HT1080 (cell line): ENCODE measurements at places on chromosomes 16 and 17.
A peak's percentile ranks its signal among the peaks of the same experiment; 100 is the strongest.

DNA sequence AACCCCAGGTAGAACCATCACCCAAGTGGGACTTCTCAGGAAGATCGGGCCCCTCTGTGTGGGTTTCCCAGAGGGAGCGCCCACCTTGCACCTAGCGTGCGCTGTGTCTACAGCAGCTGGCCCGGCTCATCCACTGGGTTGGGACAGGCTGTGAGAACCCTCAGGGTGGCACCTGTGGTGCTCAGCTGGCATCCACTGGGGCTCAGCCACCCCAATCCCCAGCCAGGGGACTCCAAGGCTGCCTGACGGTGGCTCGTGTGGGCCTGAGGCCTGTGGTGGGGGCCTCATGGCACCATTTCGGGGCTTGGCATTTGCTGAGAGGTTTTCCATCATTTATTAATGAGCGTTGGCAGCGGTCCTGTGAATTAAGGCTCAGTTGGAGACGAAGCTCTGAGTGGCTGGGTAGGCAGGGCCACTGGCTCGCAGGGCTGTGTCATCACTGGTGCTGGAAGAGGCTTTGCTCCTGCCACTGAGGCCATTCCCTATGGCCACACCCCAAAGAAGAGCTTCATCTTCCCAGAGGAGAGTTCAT is 28.5 kb downstream of the CACNG4 start:
- no peak for DNase-seq

GRCh38 chr17:65925606-65926307 is 266.2 kb downstream of the CEP112 start:
- DNase-seq: no peak

GRCh38 chr17:55053855-55054254 is 85.3 kb downstream of the STXBP4 start:
- DNase-seq: peak; percentile 2

GRCh38 chr16:68490829-68491575 is 42.7 kb upstream of the SMPD3 start:
- peak; percentile 68 for DNase-seq

DNA sequence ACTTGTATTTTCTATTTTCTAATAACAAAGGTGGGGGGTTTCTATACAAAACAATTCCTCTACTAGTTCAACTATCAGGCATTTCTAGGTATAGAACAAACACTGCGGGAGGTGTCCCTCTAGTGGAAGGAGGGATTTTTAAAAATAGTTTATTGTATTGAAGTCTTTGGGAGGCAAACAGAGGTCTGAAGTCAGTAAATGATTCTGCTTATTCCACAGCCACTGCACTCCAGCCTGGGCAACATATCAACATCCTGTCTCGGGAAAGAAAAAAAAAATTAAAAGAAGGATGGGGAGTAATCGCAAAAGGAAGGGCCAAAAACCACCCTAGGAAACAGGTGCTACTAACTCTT is 648 bp upstream of the ERCC4 start:
- no peak for DNase-seq

DNA sequence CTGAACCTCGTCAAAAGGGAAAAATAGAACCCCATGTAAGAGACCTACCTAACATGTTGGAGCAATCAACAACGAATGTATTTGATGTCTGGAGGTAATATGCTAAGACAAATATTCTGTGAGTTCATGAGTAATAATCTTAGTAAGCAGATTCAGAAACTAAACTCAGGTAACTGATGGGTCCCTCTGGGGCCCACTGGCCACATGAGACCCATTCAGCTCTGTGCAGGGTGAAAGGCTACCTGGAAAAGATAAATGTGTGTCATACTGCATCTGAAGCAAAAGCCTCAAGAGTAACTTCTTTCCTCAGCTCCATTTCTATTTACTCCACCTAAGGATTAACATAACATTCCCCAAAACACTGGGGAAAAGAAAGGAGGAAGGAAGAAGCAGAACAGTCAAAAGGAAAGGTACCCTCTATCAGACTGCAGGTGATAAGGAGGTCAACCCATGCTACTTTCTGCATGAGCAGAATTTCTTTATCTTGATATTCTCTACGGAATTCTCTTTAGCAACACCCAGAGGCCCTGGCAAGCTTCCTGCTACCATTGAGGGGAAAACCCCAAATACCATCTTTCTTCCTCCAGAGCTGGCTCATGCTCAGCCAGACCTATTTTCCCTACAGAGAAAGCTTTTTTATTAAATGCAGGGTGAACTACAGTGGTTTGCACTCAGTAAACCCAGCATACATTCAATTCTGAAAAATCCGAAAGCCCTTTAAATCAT is 37.7 kb upstream of the ABCA6 start:
- DNase-seq: no peak

- no peak for DNase-seq
Observed at GRCh38 chr16:6059671-6060070, 962.1 kb upstream of the EEF2KMT start.

DNA sequence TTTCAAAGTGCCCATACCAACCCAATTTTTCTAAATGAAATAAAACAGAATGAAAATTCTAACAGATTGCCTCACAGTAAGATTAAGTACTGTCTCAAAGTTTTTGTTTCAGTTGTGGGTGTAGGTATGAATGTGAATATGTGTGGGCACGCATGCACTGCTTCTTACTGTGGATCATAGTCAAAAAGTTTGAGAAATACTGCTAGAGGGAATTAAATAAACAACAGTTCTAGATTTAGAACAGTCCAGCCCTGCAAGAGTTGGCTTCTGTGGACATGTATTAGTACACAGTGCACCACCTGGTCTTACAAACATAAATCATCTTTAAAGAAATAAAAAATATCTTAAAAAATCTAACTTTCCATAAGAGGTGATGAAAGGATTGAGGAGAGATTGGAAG is 8.4 kb downstream of the ZNF652 start:
- no peak for DNase-seq

- no peak for DNase-seq
Observed at GRCh38 chr17:58081646-58082340, 1.4 kb upstream of the DYNLL2 start.

DNA sequence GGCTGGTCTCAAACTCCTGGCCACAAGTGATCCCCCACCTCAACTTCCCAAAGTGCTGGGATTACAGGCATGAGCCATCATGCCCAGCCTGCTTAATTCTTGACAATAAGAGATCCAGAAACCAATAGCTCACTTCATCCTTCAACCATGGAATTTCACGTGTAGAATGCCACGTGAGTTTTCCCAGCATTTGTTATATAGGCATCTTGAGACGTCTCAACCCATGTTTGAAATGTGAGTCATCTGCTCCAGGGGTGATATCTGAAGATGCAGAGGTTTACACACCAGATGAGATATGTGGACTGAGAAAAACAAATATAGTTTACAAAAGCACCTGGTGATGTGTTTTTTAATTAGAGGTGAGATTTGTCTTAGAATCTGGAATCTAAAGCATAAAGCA is 7.1 kb downstream of the TEKT3 start:
- peak; percentile 68 for DNase-seq

DNA sequence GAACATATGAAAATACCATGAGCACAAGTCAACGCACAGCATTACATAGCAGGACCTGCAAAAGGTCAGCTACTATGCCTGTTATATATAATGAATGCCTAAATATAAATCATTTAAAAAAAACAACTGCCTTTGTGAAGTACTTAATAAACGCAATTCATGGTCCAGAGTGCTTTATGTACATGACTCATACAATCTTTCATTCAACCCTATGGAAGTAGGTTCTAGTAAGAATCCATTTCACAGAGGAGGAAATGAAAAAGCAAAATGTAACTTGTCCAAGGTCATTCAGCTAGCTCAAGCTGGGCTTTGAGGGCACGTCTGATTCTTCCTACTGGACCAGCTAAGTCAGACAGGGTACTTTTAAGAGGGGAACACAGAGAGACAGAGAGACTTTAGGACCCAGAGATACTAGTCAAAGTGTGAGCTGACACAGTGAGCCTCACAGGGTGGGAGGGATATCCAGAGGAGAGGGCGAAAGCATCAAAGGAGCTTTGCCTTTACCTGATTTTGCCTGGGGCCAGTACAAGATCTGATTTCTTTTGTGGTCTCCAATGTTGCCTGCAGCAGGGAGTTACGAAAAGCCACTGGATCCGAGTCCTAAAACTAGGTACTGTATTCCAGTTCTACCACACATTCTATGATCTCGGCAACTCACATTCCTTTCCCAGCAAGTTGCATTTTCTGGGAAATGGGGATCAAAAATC is 83.4 kb upstream of the ZFHX3 start:
- no peak for DNase-seq

GRCh38 chr16:74302341-74302740 is 5.7 kb downstream of the PSMD7 start:
- no peak for DNase-seq

GRCh38 chr16:78903843-78904242 is 696.7 kb downstream of the MAF start:
- DNase-seq: no peak

DNA sequence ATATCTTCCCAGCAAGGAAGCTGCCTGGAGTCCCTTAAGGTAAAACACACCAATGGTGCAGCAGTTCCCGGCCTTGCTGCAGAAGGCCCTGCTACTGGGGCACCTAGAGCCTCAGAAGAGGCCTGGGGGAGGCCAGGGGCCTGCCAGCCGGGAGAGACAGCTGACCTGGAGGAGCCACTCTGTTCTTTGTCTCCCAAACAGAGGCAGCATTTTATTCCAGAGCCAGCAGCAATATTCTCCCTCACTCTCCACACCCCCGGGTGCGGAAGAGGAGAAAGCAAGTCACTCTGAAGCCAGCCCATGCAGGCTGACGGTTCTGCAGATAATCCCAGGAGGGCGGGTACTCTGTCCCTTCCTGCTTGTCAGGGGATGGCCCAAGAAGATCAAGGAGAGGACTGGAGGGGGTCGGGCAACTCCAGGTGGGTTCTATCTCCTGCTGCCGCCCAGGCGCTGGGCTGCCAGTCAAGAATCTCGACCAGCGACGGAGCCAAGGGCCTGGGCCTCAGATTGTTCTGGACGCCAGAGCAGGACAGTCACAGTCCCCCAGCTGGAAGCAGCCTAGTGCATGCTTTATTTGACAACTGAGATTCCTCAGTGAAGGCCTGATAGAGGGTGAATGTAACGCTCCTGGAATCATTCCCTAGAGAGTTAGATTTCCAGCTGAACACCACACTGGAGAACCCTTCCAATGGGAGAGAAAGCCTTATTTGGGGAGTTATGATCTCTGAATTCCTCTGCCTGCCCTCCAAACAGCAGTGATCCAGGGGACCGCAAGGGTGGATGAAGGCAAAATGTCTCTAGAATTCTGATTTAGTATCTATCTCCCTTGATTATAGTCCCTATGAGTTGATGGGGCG is 1.1 kb upstream of the KIFC3 start:
- no peak for DNase-seq

DNA sequence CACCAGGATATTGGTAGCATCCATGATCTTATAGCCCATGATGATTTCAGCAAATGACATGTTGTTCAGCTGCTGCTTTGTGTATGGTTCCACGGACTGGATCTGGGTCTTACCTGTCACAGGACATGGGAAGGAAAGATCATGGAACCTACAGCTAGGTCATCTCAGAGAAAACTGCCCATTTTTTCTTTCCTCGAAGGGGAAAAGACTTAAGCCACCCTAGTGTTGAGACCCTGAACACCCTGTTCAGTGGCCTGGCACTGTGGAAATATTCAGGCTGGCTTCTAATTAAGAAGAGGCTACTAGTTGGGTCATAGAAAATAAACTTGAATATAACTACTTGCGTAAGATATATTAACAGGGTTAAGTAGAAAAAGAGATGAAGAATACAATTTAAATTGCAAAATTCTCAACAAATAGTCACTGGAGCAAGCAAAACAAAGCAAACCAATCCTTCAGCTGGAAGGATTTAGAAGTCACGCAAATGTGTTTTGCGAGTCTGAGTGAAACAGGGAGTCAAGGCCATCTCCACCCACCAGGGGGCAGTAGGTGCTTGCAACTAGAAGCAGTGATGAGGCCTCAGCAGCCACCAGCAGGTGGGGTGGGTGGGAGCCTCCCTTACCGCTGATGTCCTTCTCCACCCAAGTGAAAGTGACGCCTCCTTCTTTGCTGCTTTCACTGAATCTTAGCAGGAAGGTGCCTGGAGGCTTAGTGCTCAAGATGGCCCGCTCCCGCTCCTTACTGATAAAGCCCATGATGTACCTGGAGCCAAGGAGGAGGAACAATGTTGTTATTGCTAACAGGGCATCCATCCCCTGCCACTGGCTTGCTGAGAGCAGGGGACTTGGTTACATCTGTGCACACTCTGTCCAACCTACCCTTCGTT is 34.3 kb downstream of the STAT5A start:
- peak; percentile 87 for DNase-seq

DNA sequence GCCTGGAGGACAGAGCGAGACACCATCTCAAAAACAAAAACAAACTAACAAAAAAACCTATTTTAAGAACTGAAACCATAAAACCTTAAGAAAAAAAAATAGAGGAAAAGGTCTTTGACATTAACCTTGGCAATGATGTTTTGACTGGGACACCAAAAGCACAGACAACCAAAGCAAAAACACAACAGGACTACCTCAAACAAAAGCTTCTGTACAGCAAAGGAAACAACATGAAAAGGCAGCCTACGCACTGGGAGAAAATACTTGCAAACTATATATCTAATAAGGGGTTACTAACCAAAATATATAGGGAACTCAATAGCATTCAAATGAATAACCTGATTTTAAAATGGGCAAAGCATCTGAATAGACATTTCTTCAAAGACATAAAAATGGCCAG is 32.3 kb downstream of the CDR2 start:
- no peak for DNase-seq

DNA sequence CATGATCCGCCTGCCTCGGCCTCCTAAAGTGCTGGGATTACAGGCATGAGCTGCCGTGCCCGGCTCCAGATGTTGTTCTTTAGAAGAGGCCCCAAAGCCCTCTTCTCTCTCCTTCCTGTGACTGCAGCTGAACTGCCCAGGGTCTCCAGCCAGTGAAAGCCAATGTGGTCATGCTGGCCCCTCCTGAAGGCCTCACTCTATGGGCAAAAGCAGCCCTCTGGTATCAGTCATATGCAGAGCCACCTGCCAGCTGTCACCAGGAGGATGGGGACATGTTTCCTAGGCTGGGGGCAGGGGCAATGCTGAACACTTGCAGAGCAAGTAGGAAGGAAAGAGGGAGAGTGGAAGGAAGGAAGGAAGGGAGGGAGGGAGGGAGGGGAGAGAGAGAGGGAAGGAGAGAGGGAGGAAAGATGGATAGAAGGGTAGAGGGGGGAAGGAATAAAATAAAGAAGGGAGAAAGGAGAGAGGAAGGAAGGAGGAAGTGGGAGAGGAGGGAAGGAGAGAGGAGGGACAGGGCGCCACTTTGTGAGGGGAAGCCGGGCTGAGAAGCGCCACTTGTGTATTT is 36.0 kb downstream of the SOCS3 start:
- DNase-seq: no peak

DNA sequence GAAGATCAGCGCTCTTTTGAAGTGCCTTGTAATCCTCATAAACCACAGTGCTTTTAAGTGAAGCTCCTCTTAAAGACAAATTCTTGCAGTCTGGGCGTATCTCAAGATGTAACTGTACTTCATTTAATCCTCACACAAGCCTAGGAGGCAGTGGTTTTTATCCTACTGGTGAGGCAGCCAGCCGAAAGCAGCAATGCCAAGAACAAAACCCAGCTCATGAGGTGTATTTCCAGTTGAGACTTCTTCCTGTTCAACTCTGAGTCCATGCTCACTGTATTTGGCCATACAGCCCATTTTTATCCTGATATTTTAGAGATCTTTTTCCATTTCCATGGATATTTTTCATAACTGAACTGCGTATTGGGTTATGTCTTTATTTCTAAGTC is 13.7 kb downstream of the CTRB2 start:
- no peak for DNase-seq

- no peak for DNase-seq
Observed at GRCh38 chr16:84246679-84247077, 6.9 kb upstream of the KCNG4 start.

- no peak for DNase-seq
Observed at GRCh38 chr17:82103553-82104451, 5.8 kb upstream of the FASN start.

- no peak for DNase-seq
Observed at GRCh38 chr16:85393674-85394451, 219.3 kb upstream of the GSE1 start.
